Lower lobe of right lung (tissue), 2 donors: ENCODE measurements at places on chromosomes 1 and 21. TPM values are rescaled to one million over a fixed set of nuclear protein-coding genes. Genes with fewer than 3 reads are reported as not detected.

- DNase-seq: no peak
Observed at GRCh38 chr1:28601696-28602095, 9.6 kb downstream of the RAB42 start.

- no peak for DNase-seq
Observed at GRCh38 chr1:1325288-1326074, 879 bp downstream of the CPTP start.

GRCh38 chr1:18913065-18913835 lies 10.9 kb upstream of the ALDH4A1 start:
- DNase-seq: peak; percentile 87

DNA sequence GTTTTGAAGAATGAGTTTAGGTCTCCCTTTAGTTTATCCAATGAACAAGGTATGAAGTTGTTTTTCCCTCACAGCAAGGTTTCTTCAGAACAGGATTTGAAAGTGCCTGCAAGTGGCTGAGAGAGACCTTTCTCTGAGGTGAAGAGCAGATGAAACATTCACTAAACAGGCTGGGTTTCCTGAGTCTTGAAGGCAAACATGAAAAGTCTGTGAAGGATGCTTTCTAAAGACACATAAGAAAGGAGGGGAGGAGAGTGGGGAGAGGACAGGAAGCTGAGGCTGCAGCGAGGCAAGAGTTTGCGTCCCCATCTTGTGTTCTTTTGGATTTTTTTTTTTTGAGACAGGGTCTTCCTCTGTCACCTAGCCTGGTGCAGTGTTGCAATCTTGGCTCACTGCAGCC lies 95.7 kb upstream of the SIM2 start:
- no peak for DNase-seq

GRCh38 chr1:10967090-10967489 lies 45.4 kb upstream of the TARDBP start:
- DNase-seq: no peak

DNA sequence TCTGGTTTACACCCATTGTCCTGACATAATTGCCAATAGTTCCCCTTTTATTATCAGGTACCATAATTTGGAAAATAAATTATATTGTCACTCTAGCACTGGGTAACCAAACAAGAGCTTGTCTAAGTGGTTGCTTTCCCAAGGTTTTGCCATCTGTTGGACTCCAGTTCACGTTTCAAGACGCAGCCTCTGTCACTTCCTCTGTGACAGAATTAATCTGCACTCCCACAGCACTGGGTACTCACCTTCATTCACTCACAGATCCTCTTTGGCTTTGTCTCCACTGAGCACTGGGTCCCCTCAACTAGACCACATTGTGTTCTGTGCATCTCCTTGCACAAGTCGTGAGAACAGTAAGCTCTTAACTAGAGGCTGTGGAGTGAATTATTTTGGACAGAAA lies 123.6 kb upstream of the JUN start:
- DNase-seq: no peak

GRCh38 chr1:47755101-47755990 lies 241.8 kb downstream of the TRABD2B start:
- no peak for DNase-seq

DNA sequence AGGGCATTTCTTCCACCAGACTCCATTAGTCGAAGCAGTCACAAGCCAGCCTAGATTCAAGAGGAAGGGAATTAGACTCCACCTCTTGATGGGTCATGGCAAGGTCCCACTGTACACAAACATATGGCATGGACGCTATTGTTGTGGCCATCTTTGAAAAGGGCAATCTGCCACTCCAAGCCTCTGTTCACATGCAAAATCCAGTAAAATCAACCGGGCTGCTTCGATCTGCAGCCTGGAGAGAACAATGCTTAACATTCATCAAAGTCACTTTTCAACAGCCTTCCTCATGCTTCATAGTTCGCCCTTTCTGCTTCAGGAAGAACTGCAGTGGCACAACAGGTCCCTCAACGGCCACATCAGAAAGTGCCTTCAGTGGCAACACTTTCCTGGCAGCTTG lies 28.0 kb upstream of the GJB5 start:
- DNase-seq: no peak

DNA sequence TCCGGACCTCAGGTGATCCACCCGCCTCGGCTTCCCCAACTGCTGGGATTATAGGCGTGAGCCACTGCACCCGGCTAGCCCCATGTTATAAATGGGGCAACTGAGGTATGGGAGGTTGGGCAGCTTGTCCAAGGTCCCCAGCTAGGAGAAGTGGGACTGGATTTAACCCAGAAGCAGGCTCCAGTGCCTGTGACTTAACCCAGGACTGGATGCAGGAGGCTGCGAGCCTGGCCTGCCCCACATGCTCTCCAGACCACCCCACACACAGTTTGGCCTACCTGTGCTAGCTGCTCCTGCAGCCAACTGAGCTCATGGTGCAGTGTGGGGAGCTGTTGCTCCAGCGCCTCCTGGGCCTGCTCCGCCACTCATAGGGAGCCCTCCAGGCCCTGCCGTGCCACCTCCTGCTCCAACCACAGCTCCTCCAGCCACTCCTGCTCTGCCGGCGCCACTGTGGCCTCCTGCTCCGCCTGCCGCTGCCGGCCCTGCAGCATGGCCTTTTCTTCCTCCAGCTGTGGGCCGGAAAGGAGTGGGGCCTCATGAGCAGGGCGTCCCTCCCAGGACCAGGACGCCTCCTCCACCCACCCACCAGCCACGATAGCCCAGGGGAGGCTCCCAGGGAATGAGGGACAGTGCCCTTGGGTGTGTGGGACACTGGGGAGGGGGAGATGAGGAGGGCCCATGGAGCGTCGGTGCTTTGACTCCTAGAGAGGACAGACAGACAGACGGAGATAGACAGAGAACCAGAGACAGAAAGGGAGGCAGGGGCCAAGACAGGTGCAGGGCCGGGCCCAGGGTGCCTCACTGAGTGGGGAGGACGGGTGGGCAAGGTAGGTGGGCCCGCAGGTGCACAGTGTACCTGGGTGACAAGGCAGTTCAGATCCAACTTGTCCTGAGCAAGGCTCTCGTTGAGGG lies 12.4 kb upstream of the NBPF1 start:
- DNase-seq: peak; percentile 55

- no peak for DNase-seq
Observed at GRCh38 chr1:201786824-201787223, 42.1 kb upstream of the IPO9 start.

DNA sequence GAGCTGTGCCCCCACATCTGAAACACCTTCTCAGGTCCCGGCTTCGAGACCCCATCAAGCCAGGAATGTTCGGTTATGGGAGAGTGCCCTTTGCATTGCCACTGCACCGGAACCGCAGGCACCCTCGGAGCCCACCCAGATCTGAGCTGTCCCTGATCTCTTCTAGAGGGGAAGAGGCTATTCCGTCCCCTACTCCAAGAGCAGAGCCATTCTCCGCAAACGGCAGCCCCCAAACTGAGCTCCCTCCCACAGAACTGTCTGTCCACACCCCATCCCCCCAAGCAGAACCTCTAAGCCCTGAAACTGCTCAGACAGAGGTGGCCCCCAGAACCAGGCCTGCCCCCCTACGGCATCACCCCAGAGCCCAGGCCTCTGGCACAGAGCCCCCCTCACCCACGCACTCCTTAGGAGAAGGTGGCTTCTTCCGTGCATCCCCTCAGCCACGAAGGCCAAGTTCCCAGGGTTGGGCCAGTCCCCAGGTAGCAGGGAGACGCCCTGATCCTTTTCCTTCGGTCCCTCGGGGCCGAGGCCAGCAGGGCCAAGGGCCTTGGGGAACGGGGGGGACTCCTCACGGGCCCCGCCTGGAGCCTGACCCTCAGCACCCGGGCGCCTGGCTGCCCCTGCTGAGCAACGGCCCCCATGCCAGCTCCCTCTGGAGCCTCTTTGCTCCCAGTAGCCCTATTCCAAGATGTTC lies 4.3 kb downstream of the ADAMTSL4 start:
- peak; percentile 48 for DNase-seq

- no peak for DNase-seq
Observed at GRCh38 chr1:214983126-214983869, 99.2 kb upstream of the KCNK2 start.

DNA sequence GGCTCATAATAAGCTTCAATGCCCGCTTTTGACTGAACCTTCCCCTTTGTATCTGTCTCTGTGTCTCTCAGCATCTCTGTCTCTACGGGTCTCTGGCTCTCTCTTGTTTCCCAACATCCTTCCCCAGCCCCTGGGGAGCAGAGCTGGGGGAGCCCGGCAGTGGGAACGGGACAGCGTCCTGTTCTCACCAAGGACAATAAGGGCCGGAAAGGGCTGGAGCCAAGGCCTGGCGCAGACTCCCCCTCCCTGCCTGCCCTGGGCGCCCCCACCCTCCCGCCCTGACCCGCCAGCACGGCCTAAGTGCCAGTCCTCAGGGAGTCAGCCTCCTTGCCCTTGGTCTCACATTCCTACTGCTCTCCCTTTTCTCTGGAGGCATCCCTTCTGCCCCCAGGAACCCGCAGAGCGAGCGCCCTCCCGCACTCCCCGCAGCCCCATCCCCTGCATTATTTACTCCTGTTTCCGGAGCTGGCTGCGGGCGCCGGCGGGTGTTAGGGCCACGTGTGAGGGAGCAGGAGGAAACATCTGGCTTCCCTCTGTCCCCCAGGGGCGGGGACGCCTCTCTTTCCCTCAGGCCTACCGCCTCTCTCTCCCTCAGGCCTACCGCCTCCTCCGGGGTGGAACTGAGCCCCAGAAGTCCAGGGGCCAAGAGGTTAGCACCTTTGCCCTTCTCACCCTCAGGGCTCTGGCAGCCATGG lies 6.5 kb downstream of the KRTCAP2 start:
- no peak for DNase-seq

DNA sequence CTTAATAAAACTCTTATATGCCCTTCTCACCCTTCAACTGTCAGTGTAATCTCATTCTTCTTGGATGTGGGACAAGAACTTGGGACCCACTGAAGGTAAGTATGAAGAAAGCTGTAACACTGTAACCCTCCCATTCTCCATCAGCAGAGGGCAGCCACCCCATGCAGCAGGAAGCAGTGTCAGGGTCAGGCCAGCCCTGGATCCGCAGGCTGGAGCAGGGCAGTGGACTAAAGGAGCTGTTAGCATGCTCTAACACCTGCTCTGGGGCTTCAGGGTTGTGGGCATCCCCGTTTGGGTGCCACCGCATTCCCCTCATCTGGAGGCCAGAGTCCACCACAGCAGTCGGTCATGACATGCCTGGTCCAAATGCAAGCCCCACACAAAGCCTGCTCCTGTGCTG lies 156.5 kb downstream of the HIVEP3 start:
- no peak for DNase-seq

- DNase-seq: no peak
Observed at GRCh38 chr21:14833241-14833640, 231.6 kb downstream of the NRIP1 start.

- DNase-seq: no peak
Observed at GRCh38 chr1:201781437-201781836, 47.5 kb upstream of the IPO9 start.

- DNase-seq: no peak
Observed at GRCh38 chr1:240831922-240832321, 220.0 kb upstream of the GREM2 start.

- no peak for DNase-seq
Observed at GRCh38 chr1:246798107-246798506, 73.9 kb downstream of the SCCPDH start.

GRCh38 chr1:33180226-33180910 lies 1.5 kb downstream of the TRIM62 start:
- DNase-seq: peak; percentile 95

DNA sequence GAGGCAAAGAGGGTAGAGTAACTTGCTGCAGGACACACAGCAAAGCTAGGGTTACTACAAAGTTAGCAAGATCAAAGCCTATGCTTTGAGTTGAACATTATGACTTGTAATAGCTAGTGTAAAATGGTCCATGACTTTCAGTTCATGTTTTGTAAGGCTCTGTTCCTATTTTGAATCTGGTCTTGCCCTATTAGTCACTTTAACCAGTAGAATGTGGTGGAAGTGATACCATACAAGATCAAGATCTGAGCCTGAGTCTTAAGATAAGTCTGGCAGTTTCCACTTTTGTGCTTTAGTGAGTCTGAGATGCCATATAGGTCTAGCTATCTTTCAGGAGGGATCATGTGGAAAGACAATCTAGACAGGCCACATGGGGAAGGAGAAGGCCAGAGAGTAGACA lies 282.1 kb upstream of the BRINP3 start:
- DNase-seq: no peak

DNA sequence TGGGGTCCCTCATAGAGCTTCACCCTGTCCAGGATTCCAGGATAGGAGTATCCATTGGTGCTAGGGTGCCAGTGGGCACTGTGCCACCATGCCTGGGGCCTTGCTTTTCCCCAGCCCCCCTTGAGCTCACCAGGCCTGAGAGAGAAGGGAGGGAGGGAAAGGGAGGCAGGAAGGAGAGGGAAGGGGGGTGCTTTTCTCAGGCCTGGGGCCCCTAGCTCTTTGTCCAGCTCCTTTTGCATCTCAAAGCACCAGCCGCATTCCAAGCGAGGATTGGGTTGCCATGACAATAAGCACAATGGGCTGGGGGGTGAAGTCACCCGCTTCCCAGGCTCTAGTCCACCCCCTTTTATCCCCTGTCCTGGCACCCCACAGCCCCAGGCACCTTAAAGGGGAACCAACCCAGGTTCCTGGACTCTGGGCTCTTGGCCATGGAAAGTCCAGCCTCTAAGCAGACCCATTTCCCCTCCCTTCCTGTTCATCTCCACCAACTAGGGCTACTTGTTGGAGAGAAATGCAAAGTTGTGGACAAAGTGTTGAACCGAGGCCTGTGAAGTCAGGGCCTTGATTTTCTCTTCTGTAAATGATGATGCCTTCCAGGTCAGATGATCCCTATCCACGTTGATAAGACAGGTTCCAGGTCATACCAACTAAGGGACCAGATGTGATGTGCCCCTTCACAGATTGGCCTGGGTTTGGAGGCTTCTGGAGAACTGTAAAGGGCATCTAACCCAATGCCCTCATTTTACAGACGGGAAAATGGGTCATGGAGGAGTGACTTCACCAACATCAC lies 11.4 kb downstream of the THBS3 start:
- peak; percentile 45 for DNase-seq

- DNase-seq: no peak
Observed at GRCh38 chr1:192512426-192513162, 63.0 kb upstream of the RGS1 start.

GRCh38 chr1:219784660-219785381 lies 143.5 kb downstream of the SLC30A10 start:
- no peak for DNase-seq

GRCh38 chr1:29514361-29515169 lies 278.2 kb downstream of the PTPRU start:
- no peak for DNase-seq

The SYCP1 gene
- total RNA-seq: not detected

The EPHA2 gene
- total RNA-seq: 20.4 TPM

The GBP5 gene
- 9.6 TPM for total RNA-seq

The ERG gene
- 38.0 TPM for total RNA-seq

The TMPRSS3 gene
- total RNA-seq: 3.8 TPM

The KRTAP13-2 gene
- not detected for total RNA-seq

The IL10RB gene
- 49.1 TPM for total RNA-seq

The OR14K1 gene
- not detected for total RNA-seq

The SPATA17 gene
- total RNA-seq: 4.0 TPM

The PAX7 gene
- not detected for total RNA-seq

The FAM20B gene
- total RNA-seq: 38.2 TPM
